Mammary epithelial cell (primary cell): ENCODE measurements at places on chromosomes 2 and 18. TPM values are rescaled to one million over a fixed set of nuclear protein-coding genes. Genes with fewer than 3 reads are reported as not detected.

DNA sequence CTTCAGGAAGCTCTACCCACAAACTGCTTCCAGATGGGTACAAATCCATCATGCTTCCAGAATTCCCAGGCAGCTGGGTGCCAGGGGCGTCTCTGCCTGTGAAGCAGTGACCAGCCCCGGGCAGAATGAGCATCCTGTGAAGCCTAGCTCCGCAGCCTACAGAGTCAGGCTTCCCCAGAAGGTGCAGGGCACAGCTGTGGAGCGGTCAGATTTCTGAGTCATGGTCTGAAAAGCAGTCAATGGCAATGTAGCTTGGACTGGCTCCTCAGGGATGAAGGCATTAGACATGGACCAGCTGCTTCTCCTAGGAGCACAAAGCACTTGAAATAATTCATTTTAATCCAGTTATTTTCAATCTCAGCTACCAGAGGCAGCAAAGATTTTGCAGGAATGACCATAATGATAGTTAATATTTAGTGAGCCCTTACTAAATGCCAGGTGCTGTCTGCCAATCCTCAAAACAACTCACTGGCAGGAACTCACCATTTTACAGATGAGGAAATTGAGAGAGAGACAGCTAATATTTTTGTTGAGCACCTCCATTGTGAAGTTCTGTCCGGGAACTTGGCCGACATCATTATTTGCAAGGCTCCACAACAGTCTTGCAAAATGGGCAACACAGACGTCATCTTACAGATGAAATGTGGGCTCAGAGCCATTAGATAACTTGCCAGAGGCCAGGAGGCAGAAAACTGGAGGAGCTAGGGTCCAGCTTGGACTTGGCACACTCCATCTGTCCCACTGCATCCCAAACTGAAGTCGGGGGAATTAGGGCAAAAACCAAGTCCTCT lies 31.7 kb downstream of the ACMSD start:
- no peak for DNase-seq

DNA sequence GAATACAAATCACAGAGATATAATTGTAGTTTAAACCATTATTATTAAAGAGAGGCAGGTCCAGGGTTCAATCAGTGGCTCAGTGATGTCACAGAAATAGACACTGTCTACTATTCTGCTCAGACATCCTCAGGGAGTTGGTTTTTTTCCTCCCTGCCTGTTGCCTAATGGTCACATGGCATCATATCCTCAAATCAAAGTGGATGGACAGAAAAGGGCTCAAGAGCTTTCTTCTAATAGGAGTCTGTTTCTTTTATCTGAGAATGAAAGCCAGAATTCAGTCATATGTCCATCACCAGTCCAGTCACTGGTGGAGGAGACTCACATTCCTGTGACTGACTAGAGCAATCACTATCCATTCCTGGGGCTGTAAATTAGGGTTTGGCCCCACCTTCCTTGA lies 27.9 kb upstream of the EPC2 start:
- no peak for DNase-seq

GRCh38 chr18:74775239-74775638 lies 177.6 kb downstream of the ZNF407 start:
- DNase-seq: peak; percentile 7

The SCN7A gene
- total RNA-seq: not detected

GRCh38 chr18:49849331-49850217 lies 36.2 kb upstream of the ACAA2 start:
- DNase-seq: peak; percentile 98
